ENCODE measurements at places on chromosomes 7 and 10.

DNA sequence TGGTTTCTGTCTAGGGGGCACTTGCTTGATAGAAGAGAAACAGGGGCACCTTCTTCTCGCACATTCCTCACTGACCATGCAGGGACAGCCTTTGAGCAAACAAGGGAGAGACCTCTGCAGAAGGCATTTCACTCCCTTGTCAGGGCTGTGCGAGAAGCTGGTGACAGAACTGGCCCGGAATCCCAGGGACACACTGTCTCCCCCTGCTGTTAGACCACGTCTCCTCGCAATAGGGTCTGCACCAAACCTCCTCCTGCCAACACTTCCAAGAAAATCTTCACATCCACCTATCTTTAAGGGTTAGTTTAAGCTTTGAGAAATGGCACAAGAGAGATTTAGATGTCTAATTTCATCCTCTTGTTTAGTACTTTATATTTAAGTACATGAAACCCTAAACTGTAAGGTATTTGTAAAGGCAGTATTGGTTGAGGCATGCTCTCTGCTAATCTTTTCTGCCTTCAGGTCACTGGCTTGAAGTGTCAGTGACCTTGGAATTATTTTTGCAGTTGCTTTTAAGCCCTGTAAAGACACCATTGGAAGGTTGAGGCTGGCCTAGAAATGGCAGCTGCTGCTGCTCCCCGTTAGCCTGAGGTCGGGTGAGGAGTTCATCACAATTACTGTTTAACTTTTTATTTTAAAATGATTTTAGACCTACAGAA is 37.0 kb downstream of the RBM20 start:
- H3K4me1 ChIP-seq, result no peaks in the 10 kb centered on the region
- H3K4me3 ChIP-seq, result no peak overlapping the region
- no peaks in the 10 kb centered on the region for H3K36me3 ChIP-seq
- peak; percentile 8 for DNase-seq
- H3K27ac ChIP-seq, result no peak overlapping the region

DNA sequence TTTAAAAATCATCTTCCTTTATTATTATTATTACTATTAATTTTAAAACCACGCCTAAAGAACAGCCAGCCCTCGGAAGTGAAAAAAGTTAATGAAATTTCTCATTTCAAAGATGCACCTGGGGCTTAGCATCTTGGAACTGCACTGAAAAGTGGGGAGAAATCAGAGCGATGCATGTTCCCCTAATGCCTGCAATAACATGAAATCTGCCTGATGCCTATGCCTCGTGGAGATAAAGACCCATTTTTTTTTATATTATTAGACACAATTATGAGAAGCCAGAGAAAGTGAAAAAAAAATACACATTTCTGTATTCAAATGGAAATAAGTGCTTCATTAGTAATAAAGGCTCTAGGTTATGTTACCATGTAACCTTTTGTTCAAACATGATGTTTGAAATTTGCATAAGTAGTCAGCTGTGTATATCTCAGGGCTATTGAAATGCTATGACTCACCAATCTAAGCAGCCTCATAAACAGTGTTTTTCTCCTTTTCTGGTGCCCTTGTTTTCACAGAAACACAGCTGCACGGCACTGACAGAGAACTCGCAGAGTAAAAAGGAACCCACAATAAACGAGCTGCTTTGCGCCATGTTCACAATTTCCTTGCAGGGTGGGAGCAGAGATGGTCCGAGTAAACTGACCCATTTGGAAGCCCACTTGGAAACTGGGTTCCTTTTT is 175.8 kb upstream of the PRKCQ start:
- H3K36me3 ChIP-seq, result no peaks in the 10 kb centered on the region
- no peak overlapping the region for H3K4me3 ChIP-seq
- no peaks in the 10 kb centered on the region for H3K27me3 ChIP-seq
- no peaks in the 10 kb centered on the region for H3K4me1 ChIP-seq
- no peak for DNase-seq

DNA sequence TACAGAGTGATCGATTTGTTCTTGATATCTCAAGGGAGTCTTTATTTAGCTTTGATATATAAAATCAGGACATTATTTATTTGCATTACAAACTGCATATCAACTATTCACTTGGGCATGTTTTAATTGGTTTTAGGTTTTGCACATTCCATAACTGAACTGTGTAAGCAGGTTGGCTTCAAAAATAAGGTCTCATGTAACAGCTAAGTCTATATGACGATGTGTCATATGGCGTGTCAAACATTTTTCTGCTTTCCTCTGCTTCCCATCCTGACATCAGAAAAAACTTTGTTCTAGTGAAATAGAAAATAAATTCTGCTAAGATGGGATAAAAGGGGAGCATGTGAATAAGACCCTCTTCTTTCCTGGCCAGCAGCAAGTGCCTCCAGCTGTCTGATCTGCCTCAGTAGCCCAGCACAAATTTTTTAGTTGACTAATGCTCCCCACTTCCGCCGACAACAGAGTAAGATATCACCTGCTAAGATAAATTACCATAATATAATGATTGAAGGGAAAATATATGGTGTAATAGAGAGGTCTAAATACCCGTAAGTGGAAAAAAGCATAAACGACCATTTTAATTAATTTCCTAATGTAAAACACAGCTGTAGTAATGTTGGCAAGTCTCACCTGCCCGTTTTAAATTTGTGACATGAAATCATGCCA is 180.5 kb downstream of the TAX1BP1 start:
- no peak overlapping the region for H3K4me3 ChIP-seq
- H3K36me3 ChIP-seq, result no peaks in the 10 kb centered on the region
- H3K4me1 ChIP-seq, result no peaks in the 10 kb centered on the region
- DNase-seq, result no peak

DNA sequence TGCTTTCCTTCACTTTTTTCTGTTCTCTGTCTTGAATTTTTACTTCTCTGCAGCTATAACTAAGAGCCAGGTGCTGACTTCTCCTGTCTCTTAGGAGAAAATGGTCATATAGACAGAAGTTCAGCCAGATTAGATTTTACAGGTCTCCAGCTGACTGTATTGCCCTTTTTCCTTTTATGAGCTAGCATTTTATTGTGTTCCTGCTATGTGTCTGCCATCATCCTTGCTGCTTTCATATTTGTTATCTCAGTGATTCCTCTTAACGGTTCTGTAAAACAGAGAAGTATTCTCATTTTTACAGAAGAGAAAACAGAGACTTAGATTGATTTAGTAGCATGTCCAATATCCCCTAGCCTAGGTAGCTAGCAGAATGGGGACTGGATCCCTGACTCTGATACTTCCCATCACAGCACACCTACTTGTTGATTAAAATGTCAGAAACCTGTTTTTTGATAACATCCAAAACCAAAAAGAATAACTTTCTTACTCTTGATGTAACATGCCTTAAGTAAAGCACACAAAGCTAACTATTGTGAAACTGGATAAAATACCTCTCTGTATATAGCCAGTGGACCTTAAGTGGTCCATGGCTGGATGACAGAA is 5.2 kb downstream of the KAT6B start:
- no peak overlapping the region for H3K4me3 ChIP-seq
- H3K27me3 ChIP-seq, result no peaks in the 10 kb centered on the region
- DNase-seq, result no peak

DNA sequence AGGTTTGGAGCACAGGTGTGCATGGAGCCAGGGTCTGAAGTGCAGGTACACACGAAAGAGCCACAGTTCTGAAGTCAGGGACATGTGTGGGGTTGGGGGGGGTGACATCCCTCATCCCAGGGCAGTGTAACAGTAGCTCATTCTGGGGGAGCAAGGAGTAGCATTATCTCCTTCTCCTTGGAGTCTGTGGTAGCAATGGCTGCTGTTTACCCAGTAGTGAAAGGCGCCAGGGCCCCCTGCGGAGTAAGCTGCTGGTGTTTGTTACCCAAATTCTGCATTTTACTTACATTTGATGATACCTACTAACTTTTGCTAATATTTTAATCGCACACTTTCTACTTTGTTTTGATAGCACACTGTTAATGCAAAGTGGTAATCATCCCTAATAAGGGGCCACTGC is 665.5 kb downstream of the GATA3 start:
- H3K4me1 ChIP-seq, result no peaks in the 10 kb centered on the region
- H3K4me3 ChIP-seq, result no peak overlapping the region
- no peak overlapping the region for H3K27ac ChIP-seq

DNA sequence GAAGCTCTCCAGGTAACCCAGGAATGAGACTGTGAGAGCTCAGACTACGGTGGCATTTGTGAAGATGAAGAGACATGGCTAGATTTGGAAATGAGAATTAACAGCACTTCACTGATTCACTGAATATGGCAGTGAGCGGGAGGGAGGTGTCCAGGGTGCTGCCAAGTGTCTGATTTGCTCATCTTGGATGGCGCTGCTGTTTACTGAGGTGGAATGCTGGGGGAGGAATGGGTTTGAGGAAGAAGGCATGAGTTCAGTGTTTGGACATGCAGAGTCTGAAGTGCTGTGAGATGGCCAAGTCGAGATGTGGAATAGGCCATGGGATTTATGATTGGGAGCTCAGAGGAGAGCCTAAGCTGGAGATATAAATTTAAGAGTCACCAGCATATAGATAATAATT is 437.1 kb upstream of the NPVF start:
- no peak overlapping the region for H3K4me3 ChIP-seq
- H3K36me3 ChIP-seq, result no peaks in the 10 kb centered on the region
- H3K27ac ChIP-seq, result no peak overlapping the region
- H3K4me1 ChIP-seq, result no peaks in the 10 kb centered on the region

- no peak overlapping the region for H3K27ac ChIP-seq
- no peaks in the 10 kb centered on the region for H3K36me3 ChIP-seq
- no peaks in the 10 kb centered on the region for H3K4me1 ChIP-seq
Measured at GRCh38 chr10:22823109-22823508, 104.7 kb upstream of the ARMC3 start.

DNA sequence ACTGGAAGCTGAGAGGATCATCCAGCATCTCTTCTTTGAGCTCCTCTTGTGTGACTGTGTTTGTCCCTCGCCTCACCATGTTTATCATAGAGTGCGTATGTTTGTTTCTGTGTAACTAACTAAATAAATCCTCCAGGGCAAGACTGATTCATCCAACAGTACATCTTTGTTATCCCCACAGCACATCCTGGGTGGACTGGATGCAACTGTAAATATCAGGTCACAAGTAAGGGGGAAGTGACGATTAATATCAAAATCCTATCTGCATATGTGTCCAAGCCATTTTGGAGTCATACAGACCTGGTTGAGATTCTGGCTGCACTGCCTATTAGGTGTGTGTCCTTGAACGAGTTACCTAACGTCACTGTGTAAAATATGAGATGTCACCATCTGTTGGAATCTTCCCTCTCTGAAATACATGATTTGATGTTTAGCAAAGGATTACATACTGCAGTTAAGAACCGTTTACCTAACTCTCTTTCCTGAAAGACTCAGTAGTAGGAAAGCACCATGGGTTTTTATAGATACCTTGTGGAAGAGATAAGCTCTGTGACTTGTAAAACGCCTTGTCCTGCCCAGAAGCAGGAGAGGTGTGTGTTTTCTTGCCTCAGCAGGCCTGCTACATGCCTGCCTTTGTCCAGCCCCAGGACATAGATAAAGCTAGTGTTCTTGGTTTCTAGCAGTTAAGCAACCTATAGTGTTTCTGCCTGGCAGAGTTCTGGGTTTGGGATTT is 25.8 kb downstream of the WBP1L start:
- H3K4me3 ChIP-seq, result no peak overlapping the region
- H3K27me3 ChIP-seq, result no peaks in the 10 kb centered on the region
- peaks cover 15% of the 10 kb centered on the region for H3K4me1 ChIP-seq
- H3K27ac ChIP-seq, result no peak overlapping the region
- no peaks in the 10 kb centered on the region for H3K36me3 ChIP-seq
